ENCODE measurements at places on chromosomes 6 and 20. TPM values are rescaled to one million over a fixed set of nuclear protein-coding genes. Genes with fewer than 3 reads are reported as not detected.

GRCh38 chr6:15417811-15418210, 171.9 kb downstream of the JARID2 start:
- peak; percentile 72 for DNase-seq

DNA sequence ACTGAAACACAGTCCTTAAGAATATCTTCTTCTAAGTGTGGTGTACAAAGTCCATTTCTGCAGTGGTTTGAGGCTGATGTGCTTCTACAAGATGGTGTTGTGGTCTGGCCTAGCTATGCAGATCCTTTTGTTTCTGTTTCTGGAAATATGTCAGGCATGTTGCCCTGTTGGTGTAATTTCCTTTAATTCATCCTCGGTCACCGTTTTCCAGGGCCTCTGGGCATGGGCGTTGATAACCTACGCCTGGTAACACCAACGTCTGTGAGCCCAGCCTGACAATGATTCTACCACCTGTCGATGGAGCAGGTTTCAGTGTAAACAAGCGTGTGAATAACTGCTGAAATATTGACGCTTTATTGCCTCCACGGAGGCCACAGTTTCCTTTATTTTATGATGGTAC, 33.3 kb upstream of the AFDN start:
- peak; percentile 72 for DNase-seq

SYNGAP1 gene
- 17.7 TPM for total RNA-seq

DNA sequence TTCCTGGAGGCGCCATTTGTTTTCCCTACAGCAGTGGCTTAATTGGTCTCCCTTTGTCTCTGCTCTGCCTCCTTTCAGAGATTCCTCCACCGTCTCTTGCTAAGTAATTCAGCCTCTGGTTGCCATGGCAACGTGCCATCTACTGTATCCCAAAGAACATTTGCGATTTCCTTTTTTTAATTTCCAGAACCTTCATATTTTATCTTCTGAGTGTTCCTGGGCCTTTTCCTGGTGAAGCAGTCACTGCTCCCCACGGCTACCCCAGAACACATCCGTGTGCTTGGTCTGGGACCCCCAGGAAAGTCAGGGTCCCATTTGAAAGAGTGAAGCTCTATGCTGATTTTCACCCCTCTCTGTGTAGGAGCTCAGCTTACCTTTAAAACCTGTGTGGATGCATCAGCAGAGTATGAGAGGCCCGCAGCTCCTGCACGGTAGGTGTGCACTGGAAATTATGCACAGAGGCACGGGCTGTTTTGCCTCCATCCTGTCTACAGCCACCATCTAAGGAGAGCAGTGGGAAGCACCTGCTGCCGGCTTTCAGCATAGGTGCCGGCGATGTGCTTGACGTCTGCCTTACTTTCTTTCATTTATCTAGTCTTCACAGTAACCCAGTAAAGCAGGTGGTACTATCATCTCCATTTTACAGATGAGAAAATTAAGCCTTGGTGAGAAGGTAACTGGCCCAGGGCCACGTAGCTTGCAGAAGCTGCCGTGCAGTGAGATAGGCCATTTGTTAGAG, 122.8 kb downstream of the SYCP2 start:
- DNase-seq, result no peak

GRCh38 chr20:18255526-18255925, 32.8 kb upstream of the ZNF133 start:
- no peak for DNase-seq

DNA sequence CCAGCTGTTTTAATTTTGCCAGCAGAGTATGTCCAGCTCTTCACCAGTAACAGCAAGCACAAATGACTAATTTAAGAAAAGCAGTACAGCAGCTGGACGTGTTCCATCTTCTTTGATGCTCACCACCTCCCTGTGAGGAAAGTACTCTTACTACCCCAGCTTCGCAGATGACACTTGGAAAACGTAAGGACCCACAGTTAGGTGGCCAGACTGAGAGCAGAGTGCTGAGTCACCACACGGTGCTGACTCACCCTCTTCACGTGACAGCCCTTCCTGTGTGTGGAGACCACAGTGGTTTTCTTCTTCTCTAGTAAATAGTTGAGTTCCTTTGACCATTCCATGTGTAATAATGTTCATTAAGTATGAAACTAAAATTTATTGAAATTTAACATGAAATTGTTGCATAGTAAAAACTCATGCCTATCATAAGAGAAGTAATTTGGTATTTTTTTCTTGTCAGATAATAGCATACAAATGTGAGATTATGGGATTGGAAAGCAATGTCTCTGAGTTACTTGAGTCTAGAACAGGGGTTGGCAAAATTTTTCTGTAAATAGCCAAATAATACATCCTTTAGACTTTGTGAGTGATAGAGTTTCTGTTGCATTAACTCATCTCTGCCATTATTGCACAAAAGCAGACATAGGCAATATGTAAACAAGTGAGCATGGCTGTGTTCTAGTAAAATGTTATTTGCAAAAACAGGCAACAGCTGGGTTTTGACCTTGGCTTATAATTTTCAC, 76.6 kb downstream of the SLX4IP start:
- peak; percentile 82 for DNase-seq

GRCh38 chr6:136523196-136523595, 27.0 kb downstream of the MAP7 start:
- no peak for DNase-seq

TRMT11 gene
- total RNA-seq, result 26.0 TPM

WFDC12 gene
- not detected for total RNA-seq

DNA sequence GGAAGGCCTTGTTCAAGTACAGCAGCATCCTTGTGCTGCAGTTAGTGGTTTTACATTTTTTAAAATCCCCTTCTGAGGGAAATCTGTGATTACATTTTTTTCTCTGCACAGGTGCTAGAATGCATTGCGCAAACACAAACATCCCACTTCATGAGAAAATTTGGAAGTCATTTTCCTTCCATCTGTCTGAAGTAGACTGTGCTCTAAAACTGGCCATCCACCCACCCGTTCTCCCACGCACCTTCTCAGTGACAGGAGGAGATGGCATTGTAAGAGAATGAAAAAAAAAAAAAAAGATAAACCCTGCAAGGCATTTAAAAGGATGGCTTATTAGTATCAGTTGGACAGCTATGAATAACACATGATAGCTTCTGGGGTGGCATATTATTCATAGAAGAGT, 65.0 kb downstream of the SOBP start:
- DNase-seq, result no peak

DNA sequence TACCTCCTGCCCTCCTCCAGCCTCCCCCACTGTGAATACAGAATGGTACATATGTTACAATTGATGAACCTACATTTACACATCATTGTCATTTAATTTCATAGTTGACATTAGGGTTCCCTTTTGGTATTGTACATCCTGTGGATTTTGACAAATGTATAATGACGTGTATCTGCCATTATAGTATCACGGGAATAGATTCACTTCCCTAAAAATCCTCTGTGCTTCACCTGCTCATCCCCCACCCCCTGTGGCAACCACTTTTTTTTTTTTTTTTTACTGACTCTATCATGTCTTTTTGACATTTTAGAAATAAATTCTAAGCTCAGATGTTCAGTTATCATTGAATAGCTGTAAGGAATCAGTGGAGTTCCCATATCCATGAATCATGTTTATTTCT, 30.4 kb downstream of the HECA start:
- no peak for DNase-seq

- DNase-seq, result no peak
Measured at GRCh38 chr6:139659196-139659595, 284.7 kb upstream of the CITED2 start.

GRCh38 chr20:18019068-18019467, 38.6 kb downstream of the OVOL2 start:
- no peak for DNase-seq

- DNase-seq, result no peak
Measured at GRCh38 chr6:89243331-89243629, 26.1 kb upstream of the GABRR1 start.

GRCh38 chr6:166472636-166473035, 89.9 kb upstream of the MPC1 start:
- no peak for DNase-seq

DNA sequence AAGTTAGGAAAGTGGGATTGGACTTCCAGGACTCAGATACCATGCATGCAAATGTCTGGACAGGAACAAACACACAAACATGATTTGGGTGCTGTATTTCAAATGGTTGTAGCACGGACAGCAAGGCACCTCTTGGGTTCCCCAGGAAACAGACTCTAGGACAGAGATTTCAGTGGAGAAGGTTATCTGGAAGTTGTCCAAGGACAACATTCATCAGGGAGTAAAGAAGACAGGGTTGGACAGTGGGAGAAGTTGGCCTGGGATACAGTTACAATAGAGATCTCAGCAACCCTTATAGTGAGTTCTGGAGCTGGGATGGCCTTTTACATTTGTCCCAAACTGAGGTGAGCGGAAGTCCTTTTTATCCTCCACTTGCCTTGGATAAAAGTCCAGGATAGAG, 19.8 kb upstream of the TINAG start:
- DNase-seq, result no peak

DNA sequence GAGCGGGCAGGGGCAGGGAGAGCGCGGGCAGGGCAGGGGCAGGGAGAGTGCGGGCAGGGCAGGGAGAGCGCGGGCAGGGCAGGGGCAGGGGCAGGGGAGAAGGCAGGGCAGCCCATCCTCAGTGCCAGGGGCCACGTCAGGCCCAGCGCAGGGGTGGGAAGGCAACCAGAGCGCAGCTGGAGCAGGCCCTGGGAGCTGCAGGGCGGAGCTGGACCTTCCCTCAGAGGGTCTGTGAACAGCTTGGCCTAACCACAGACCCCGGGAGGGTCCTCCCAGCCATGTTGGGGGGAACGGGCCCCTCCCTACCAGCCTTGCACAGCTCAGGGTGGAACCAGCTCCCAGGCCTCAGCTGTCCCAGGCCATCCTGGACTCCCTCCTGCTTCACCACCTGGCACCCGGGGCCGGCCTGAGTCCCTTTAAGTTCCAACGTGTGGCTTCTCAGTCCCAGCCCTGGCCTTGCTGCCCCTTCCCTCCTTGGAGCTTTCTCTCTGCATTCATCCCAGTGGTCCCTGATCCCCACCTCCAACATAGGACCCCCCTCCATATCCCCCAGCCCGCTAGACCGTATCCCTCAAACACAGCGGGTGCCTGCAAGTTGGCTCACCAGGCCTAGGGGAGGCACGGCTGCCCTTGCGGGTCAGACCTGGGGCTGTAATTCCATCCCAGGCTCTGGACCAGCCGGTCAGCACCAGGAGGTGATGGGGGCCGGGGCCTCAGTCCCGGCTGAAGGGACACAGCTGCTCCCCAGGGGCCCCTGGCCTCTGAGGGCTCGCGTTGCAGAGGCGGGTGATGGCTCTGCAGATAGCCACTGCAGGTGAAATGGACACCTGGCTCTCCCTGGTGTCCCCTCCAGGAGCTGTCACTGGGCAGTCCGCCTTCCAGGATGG, 5.6 kb upstream of the ZBTB46 start:
- DNase-seq, result no peak

ZSCAN9 gene
- 19.2 TPM for total RNA-seq

MUCL3 gene
- not detected for total RNA-seq

DNA sequence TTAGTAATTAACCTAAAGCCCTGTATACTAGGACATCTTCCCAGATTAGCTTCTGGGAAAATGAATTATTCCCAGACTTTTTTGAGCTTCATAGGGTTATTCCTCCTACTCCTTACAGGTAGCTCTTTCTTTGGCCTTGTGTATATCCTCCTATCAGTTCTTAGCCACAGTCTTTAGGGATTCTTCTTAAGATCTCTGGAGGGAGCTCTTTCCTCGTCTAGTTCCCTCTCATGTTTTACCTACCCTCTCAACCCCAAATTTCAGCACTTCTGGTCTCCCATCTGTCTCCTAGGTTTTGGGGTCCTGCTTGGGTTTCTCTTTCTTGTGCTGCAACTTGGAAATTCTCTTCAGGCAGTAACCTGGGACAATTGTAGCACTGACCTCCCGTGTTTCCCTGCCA, 46.4 kb upstream of the SLC35B3 start:
- no peak for DNase-seq

GRCh38 chr6:3768502-3768901, 17.0 kb upstream of the PXDC1 start:
- no peak for DNase-seq

DNA sequence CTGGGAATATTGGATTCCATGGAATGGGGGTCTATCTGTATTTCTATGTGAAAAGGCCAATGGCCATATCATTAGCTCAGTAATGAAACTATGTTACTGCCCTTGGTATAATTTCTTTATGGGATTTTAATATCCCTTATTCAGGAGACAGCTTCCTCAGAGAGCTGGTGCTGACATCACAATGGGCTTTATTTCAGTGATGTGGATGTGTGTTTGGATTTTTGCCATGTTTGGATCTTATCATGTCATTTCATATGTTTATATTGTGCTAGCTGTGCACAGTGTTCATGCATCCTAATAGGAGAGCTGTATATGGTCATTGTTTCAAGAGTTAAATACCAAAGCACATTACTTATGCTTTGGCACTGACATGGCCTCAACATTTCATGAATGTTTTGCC, 806.1 kb upstream of the MAP3K7 start:
- DNase-seq, result no peak

DEFB115 gene
- total RNA-seq, result not detected

DNA sequence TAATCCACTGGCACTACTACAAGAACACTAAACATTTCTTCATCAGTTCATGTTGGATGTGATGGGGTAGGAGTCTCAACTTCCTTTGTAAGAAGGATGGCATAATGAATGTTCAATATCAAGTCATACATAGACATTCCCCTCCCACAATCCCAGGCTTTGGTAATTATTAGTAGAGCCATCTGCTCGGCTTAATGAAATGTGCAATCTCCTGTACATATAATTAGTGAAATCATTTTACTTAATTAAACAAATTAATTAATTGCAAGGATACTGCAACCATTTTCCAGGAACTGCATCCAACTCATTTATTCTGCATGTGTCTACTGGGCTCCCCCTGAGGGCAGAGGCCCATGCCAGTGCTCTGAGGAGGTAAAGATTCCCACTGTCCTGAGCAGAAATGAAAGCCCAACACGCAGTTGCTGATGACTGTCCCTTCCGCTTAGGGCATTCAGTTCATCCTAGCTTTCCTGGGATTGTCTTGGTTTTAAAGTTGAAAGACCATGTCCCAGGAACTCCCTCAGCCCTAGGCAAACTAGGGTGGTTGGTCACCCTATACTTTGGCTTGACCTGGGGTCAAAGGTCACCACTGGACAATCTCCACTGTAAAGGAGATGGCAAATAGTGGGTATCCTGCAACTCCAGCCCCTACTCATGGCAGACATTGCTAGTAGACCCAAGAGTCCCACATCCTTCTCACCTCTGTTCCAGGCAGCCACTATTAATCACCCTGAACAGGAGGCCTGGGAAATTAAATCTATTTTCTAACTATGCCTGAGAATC, 109.8 kb downstream of the TRERF1 start:
- DNase-seq, result no peak

GRCh38 chr6:70860920-70861319, 95.9 kb downstream of the B3GAT2 start:
- DNase-seq, result no peak
